ENCODE measurements at places on chromosomes 6 and 20.

- no peak for DNase-seq
Measured at GRCh38 chr6:37546141-37546871, 46.6 kb upstream of the CCDC167 start.

GRCh38 chr6:166106076-166106686, 61.5 kb downstream of the TBXT start:
- peak; percentile 46 for DNase-seq

- no peak for DNase-seq
Measured at GRCh38 chr6:151723152-151723551, 84.3 kb upstream of the ESR1 start.

- no peak for DNase-seq
Measured at GRCh38 chr6:119966484-119966883, 616.9 kb upstream of the MAN1A1 start.

GRCh38 chr6:138434925-138435324, 30.9 kb downstream of the HEBP2 start:
- no peak for DNase-seq

GRCh38 chr6:23611776-23612381, 514.1 kb upstream of the NRSN1 start:
- no peak for DNase-seq

DNA sequence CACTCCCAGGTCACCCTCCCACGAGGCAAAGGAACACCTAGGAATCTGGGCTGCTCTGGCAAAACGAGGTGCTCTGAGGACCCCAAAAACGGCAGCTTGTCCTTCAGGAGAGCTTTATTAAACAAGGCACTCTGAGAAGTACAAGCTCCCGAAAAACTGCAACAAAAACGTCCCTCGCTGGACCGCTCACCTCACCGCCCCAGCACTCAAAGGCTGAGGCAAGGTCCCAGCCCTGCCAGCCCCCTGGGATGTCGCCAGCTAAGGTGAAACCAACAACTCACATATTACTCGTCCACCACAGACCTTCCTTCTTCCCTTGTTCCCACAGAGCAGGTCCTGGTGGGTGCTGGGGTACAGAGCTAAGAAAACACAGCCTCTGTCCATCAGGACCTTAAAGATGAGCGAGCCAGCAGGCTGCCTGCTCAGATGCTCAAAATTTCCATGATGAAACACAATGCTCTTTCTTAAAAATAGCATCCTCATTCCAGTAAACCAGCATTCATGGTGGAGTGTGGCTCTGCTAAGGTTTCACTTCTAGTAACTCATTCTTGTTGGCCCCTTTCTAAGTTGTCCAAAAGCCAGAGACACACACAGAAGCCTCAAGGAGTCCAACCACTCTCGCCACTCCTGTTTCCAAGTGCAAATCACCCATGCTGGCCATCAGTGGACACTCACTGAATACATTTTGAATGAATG, 35.9 kb downstream of the ATP9A start:
- no peak for DNase-seq

DNA sequence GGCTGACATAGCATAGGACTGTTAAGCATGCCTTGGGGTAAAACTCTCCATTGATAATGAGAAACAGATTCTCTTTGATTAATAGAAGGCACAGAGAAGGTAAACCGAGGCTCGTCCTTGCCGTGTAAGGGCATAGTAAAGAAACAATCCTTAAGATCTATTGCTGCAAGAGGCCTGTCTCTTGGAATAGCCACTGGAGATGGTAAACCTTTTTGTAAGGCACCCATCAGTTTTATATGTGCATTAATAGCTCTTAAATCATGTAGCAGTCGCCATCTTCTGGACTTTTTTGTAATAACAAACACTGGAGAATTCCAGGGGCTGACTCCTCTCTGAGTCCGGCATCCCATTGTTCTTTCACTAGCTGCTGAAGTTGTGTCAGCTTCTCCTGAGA, 8.4 kb upstream of the ABHD12 start:
- DNase-seq = no peak

DNA sequence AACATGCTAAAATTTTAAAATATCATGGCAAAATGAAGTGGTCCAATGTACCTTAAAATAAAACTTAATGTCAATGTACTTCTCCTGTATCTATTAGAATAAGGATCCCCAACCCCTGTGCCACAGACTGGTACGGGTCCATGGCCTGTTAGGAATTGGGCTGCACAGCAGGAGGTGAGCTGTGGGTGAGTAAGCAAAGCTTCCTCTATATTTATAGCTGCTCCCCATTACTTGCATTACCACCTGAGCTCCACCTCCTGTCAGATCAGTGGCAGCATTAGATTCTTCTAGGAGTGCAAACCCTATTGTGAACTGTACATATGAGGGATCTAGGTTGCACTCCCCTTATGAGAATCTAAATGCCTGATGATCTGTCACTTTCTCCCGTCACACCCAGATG, 86.0 kb downstream of the SLC16A10 start:
- no peak for DNase-seq

All from activated CD4-positive, alpha-beta T cell treated with anti-CD3 and anti-CD28 coated beads for 1 hour (primary cell).